H1 (cell line): ENCODE measurements at places on chromosomes 3 and 15.

DNA sequence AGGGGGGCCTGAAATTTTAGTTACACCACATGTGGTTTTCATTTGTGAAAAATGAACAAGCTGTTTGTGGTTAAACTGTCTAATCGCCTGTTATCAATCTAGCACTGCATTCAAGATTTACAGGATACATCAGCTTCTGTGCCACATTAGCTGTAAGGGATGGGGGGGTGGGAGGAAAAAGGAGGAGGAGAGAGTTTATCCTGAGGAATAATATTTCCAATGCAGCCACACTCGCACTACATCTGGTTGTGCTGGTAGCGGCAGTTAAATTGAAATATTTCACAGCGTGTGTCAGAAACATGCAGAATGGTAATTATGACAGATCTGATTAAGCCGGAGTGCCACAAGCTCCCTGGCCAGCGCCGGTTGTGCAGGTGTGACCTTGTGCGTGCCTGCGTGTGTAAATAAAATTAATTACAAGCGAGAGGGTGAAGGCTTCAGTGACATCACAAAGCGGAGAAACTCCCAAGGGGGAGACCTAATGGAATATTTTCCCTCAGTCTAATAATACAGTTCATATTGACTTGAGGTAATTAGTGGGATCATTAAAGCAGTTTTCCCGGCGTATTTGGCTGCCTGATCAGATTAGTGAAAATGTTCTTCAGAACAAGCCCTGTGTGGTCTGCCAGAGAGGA is 55.5 kb downstream of the SATB1 start:
- DNase-seq, result no peak

GRCh38 chr15:52328680-52329079 is 33.1 kb upstream of the MYO5C start:
- DNase-seq, result no peak

- DNase-seq, result no peak
These were observed 38.8 kb downstream of the KLHL25 start for GRCh38 chr15:85755942-85756341.

DNA sequence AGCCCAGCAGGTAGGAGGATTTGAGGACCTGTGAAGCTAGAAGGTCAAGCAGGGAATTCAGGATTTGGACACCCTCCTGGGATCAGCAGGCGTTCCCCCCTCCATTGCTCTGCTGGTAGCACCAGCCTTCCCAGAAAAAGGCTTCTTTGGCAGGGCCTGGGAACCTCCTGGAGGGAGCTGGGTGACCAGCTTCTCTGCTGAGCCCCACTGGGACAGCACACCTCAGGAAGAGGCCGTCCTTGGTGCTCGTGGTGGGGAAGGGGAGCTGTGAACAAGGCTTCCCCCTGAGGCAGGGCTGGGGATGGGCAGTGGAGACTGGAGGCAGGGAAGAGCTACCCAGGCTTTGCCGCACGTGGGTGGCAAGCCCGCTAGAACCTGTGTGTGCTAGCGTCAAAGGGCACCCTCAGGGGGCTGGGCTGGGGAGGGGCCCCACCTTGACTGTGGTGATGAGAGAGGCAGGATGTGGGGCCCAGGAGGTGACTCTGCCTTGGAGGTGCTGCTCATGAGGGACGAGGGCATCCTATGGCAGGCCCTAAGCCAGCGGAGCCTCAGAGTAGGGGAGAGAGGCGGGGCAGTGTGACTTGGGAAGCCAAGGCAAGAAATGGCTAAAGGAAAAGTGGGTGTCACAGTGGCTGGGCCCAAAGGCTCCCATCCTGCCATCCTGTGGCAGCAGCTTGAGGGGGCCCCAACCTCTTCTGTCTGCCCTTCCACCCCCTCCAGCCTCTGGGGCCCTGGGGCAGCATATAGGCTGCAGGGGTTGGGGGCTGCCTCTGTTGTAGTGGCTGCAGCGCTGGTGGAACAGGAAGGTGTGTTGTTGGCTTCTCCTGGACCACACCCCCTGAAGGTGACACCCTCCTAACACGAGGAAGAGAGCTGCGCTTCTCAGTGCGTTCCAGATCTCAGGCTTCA is 20.7 kb downstream of the KLF13 start:
- no peak for DNase-seq

DNA sequence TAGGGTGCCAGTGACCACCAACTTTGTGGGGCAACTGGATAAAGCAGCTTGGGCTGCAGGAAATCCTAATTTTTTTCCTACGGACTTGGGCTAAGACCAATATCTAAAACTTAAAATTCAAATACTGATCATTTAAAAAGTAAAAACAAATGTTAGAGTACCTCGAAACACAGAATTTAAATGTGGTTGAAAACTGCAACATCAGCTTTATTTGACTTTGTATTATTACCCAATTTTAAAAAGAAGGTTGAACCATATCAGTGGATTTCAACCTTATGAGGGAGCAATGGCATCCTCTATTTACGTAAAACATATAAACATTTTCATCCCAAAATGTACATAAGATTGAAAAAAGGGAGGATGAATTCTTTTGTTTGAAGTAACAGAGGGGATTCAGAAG is 26.2 kb downstream of the CFAP20DC start:
- DNase-seq, result no peak

DNA sequence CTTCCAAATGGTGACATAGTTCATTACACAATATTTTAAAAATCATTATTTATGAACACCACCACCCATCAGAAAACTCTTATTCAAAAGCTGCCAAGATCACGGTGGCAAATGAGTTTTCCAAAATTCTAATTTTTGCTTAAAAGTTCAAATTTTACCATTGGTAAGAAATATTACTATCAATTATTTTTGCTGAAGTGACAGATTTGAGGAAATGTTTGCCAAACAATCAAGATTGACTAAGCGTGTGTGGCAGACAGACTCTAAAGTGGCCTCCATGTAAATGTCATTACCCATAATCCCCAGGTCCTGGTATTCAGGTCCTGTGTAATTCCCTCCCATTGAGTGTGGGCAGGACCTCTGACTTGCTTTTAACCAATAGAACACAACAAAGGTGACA is 35.0 kb downstream of the ZNF280D start:
- no peak for DNase-seq

GRCh38 chr15:83854321-83854720 is 200.4 kb downstream of the ADAMTSL3 start:
- DNase-seq, result no peak

- no peak for DNase-seq
These were observed 44.5 kb downstream of the CTDSPL start for GRCh38 chr3:37905987-37906674.

DNA sequence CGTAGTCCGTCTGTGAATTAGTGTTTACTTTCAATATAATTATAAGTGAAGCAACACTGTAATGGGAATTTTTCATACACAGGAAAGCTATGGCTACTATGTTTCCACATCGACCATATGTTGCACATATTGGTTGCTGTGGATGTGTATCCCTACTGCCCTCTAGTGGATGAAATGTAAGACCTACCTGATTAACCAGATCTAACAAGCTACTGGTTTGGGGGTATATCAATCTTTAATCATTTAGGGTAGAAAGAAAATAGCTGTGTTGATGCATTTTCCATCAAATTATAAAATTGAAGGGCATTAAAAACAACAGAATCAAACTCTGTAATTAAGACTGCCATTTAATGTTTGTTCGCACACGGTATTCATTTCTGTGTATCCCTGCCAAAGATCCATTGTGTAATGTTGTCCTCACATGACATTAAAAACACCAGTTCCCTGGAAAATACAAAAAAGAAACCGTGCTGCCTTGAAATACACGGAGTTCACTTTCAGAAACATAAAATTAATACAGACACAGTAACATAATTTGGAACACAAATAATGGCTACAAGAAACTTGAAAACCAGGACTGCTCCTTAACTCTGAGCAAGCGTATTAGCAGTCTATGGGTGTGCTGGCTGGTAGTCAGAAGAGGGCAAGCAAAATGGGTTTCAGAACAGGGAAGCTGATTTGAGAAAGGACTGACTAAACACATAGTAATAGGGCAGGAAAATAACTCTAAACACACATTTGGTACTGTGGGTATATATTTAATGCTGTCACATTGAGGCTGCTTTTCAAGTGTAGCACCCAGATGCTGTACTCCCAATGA is 125.1 kb downstream of the TIGIT start:
- DNase-seq, result no peak

GRCh38 chr15:37019479-37020433 is 80.6 kb downstream of the MEIS2 start:
- no peak for DNase-seq

DNA sequence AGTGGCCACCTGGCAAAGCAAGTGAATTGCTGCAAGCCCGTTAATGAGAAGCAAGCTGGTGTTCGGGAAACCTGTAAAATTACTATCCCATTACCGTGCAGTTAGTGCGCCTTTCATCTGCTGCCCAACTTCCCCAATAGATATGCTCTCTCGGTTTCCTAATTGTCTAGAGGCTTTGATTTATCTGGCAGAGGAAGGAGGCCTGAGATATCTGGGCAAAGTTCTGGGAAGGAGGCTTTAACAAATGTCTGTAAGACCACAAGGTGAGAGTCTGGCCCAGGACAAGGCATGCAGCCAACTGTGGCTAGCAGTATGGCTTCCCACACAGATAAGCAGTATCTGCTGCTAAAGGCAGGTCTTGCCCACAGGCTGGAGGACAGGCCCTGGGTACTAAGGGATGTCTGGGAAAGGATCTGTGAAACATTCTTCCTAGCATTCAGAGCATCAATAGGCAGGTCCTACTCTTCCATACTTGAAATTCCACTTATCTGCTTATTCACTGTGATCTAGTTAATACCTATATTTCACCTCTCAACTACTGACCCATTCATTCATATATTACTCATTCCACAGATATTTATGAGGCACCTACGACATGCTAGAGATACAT is 130.0 kb upstream of the SLC2A2 start:
- DNase-seq, result no peak

DNA sequence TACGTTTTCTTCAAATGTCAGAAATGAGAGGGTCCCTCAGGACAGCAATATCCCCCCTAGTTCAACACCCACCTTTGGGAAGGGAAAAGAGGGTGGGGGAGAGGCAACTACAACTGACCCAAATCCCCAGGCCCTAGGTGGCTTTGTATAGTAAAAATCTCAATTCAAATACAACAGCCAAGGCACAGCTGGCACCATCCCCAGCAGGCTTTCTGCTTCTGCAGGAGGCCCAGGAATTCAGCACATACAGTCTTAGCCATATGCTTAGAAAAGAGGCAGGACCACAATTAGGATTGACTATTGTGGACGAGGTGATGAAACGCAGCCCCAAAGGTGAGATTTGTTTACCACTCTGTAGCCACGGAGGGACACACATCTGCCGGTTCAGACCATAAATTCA is 15.8 kb downstream of the NR2E3 start:
- DNase-seq, result no peak

GRCh38 chr3:134846911-134847317 is 51.9 kb downstream of the EPHB1 start:
- no peak for DNase-seq

GRCh38 chr3:122929188-122930062 is 98.1 kb downstream of the SEMA5B start:
- DNase-seq, result no peak

GRCh38 chr3:177209509-177209908 is 12.2 kb upstream of the TBL1XR1 start:
- no peak for DNase-seq

GRCh38 chr3:14922863-14923262 is 24.5 kb upstream of the NR2C2 start:
- DNase-seq, result no peak

GRCh38 chr3:4063916-4064574 is 239.1 kb upstream of the SETMAR start:
- no peak for DNase-seq

DNA sequence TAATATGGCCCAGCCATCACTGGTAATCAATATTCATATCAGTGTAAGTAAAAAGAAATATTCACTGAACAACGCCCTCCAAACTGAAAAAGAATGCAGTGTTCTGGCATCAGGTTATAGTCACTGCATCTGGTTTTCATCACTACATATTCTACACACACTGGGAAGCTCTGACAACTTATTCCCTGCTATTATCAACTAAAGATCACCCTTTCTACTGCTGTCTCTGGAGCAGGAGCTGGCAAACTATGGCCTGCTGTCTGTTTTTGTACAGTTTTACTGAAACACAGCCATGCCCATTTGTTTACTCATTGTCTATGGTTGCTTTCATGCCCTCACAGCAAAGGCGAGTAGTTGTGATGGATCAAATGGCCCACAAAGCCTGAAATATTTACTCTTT is 35.3 kb downstream of the TUBGCP4 start:
- DNase-seq, result no peak

DNA sequence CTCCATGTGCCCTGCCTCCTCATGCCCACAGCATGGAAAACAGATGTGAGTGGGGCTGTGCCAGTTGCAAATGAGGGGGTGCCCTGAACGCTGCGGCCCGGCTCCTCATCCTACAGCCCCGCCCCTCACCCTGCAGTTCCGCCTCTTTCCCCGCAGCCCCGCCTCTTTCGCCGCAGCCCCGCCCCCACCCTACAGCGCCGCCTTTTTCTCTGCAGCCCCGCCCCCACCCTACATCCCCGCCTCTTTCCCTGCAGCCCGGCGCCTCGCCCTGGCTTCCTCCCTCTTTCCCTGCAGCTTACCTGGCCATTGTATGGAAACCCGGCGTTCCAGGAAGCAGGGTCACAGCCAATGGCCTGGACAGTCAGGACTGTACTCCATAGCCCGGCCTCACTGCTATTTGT is 284.9 kb downstream of the TLE3 start:
- no peak for DNase-seq

GRCh38 chr3:53597136-53597915 is 102.9 kb downstream of the CACNA1D start:
- no peak for DNase-seq

GRCh38 chr3:4734454-4734853 is 241.3 kb downstream of the ITPR1 start:
- no peak for DNase-seq

DNA sequence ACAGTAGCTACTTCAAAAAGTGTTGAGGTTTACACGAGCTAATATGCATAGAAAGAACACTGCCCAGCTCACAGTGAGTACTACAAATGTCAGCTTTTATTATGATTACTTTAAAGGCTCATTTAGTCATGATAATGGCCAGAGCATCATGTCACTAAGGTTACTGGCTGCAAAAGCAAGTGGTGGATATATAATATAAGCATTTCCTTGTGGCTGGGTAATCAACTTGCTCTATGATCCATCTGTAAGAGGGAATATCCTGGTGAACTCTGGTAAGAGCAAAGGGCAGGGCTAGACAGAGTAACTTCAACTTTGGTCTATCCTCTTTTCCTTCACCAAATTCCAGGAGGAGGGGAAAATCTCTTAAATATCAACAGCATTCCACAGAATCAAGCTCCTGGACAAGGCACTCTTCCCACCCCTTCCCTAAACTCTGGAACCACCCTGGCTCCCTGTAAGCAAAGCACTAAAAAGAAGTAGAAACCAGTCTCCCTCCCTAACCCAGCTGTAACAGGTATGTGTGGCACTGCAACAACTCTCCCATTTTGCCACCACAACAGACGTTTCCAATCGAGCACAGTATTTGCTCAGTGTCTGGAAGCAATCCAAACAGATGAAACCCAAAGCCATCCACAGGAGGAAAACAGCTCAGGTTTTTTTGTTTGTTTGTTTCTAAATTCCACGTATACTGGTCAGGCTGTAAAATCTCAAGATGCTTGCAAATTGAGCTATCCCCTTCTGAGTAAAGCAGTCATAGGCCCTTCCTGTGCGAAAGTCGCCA is 13.4 kb downstream of the B4GALT4 start:
- no peak for DNase-seq
